ENCODE measurements at places on chromosomes 2 and 18.

DNA sequence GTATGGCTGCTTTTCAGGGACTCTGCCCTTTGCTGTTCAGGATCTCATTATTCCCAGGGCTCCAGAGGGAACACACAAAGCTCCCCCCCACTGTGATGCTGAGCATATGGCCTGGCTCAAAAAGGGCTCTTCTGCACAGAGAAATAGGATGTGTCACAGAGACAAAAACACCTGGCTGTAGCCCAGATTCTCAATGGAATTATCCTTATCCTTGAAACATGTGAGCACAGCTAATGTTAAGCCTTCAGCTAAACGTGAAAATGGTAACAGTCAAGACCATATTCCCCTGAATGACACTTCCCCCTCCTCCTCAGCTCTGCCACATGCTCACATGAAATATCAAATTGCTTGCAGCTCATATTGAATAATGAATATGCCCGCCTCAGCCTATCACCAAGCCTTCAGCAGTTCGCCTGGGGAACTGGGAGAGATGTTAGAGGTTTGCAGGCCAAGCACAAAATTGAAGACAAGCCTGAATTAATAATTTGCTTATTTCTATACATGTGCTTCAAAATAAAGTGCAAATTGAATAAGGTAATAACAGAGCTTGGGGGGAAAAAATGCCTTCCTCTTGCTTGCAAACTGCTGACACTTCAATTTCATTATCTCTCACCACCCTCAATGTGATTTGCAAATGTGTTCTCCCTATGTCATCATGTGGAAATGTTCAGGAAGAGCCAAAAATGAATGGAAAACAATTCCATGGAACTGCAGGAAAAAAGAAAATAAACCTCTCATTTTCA is 181.0 kb upstream of the HNRNPA3 start:
- no peak for DNase-seq

DNA sequence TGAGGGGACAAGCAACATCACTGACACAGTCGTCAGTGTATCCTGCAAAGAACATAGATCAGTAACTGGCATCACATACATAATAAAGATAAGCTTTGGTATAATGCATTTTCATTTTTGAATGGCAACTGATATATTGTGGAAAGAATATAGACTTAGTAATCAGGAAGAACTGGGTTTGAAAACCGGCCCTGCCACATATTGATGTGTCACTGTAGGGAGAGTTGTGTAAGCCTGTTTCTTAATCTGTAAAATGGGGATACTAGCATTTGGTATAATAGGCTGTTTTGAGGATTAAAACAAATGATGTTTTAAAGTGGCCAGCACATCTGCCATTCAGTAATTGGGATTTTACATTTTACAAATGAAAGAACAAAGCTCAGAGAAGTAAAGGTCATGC is 277.8 kb upstream of the CNTNAP5 start:
- no peak for DNase-seq

DNA sequence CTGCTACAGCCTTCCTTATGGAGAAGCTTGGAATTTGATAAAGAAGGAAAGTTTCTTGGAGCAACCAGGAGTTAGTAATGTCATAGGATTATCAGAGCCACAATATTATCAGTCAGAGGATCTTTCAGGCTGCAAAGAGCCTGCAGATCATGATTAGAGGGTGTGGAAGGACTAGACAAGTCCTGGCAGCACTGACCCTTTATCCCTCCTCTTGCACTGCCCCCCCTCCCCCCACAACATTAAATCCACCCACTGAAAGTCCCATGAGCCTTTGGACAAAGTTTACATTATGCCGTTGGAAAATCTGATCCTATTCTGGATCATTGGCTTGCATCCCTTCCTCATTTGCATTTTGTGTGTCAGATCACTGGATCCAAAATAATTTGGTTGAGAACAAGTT is 18.7 kb upstream of the IMPA2 start:
- DNase-seq = no peak

DNA sequence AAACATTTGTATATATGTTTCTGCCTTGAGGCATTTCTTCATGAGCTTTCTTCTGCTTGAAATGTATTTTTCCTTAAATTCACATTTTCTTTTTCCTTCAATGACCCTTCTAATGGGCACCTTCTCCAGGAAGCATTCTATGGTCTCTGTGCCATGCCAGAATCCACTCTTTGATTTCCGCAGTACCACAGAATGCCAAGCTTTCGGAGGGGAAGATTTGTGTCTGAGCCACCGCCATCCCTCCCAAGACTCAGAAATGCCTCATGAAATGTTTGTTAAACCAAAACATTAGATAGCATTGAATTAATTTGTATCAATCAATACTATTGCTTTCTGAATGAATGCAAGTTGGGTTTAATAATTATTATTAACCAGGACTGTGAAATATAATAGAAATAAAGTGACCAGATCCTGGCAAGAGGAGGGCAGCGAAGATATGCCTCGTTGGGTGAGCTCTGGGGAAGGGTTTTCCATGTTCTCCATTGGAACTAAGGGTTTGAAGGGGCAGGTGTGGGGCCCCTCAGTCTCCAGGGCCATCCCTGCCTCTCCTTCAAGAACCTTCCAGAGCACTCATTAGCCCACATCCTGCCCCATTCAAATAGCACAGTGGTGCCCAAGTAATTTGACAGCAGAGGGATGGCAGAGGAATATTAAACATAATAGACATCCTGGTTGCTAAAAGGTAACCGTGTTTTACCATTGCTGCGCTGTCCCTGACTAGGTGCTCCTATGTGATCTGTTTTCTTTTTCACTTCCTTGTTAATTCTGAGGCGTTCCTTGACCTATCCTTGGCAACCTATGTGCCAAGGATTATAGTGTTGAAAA is 189.6 kb downstream of the MYCN start:
- no peak for DNase-seq

- peak; percentile 55 for DNase-seq
Measured at GRCh38 chr2:73979021-73979420, 5.7 kb upstream of the TET3 start.

DNA sequence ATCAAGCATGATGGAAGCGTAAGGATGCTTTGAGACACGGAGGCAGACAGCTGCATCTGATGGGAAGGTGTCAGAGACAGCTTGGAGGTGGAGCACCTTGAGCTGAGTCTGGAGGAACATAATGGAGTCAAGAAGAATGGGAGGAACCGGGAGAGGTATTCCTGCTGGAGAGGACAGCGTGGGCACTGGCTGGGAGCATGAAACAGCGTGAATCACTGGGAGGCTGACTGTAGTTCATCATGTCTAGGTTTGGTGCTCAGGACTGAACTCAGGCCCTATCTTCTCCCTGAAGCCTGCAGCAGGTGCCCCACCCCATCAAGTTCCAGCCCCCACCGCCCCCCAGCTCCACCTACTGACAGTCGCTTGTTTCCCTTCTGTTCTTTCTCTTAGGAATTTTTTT is 98.6 kb downstream of the TMEM17 start:
- DNase-seq = no peak

GRCh38 chr2:239321596-239322415 is 79.0 kb downstream of the HDAC4 start:
- DNase-seq = no peak

DNA sequence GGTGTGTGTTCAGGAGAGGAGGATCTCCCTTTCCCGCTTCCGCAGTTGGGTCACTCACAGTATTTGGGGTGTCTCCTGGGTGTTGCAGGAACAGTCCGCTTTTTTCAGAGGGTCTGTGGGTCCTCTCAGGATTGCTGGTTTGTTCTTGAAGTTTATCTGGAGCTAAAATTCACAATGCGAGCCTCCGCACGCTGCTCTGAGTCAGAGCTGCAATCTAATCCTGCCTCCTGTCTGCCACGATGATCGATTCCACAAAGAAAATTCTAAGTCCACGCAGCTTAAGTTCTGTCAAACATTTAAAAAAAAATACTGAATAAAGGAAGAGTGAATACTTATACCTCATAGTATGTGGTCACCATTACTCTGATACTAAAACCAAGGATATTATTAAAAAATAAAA is 76.5 kb downstream of the RAD51AP2 start:
- DNase-seq = no peak

DNA sequence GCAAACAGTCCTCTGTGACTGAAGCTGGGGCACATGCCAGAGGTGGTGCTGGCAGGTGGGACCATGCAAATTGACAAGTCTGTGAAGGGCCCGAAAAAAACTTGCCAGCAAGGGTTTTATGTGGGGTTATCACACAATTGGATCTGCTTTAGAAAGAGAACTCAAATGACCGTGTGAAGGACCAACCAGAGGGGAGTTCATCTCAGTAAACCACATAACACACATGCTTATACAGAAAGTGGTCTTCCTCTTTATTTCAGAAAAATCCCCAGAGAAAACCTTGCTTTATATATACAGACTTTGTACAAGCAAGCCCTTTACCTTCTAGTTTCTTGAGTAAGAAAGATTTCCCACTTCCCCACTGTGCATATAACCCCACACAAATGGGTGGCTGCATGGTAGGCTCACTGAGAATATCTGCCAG is 46.7 kb downstream of the KIDINS220 start:
- no peak for DNase-seq

- no peak for DNase-seq
Measured at GRCh38 chr2:8334866-8335325, 347.0 kb upstream of the ID2 start.

DNA sequence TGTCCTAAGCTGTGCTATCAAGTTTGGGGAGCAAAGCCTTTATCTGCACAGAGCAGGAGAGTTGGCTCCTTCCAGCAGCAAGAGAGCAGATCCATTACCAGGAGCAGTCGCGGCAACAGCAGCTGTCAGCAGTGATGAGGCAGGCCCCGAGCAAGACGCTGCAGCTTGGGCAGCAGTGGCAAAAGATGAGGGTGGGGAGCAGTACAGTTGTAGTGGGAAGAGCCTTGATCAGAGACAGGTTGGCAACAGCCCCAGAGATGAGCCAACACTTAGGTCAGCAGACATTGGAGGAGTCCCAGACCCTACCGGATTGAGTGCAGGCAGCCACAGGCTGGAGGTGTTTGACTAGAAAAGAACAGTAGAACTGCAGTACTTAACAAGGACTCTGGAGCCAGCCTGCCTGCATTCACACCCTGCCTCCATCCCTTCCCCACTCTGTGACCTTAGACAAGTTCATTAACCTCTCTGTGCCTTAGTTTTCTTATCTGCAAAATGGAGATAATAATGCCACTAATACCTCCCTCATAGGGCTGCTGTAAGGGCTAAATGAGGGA is 117.1 kb upstream of the SERTAD2 start:
- no peak for DNase-seq

GRCh38 chr2:85994897-85995647 is 106.3 kb upstream of the ST3GAL5 start:
- no peak for DNase-seq

- no peak for DNase-seq
Measured at GRCh38 chr2:106113361-106113966, 80.6 kb downstream of the UXS1 start.

DNA sequence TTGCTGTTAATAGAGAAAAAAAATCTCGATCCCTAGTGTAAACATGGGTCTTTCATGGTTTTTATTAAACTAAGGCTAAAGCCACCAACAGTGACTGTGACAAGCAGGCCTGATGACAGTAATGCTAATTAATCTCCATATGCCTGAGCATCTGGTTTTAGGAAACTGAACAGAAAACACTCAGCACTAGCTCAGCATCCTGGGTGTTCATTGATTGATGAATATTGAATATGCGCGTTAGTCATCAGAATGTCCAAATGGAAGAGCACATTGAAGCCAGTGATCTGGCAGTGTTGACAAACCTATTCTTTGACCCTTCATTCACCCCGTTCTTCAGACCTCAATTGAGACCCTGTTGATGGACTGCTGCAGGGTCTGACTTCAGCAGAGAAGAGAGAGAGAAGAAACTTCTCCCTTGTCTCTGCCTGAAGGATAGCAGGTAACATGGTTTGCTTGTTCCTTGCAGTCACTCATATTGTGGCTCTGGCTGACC is 283.8 kb downstream of the RDH14 start:
- no peak for DNase-seq

- no peak for DNase-seq
Measured at GRCh38 chr18:53025247-53025646, 685.2 kb downstream of the DCC start.

DNA sequence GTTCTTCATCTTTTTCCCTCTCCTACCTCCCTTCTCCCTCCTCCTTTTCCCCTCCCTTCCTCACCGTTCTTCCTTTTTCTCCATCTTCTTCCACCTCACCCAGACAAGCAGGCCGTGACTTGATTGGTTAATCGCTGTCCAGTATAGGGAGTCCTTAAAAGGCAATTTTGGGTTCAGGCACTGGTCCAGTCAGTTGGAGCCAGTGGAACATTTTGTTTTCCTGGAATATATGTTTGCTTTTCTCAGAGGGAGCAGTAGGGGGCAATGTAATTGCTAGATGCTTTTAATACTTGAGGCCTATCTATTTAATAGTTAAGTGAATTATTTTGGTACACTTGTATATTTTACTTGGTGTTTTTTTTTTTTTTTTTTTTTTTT is 15.0 kb downstream of the ELAC1 start:
- DNase-seq = no peak

- no peak for DNase-seq
Measured at GRCh38 chr18:1657876-1658275, 753.2 kb downstream of the ADCYAP1 start.

GRCh38 chr18:80124131-80124530 is 15.1 kb downstream of the ADNP2 start:
- no peak for DNase-seq

- no peak for DNase-seq
Measured at GRCh38 chr2:173252581-173252980, 102.1 kb upstream of the CDCA7 start.

DNA sequence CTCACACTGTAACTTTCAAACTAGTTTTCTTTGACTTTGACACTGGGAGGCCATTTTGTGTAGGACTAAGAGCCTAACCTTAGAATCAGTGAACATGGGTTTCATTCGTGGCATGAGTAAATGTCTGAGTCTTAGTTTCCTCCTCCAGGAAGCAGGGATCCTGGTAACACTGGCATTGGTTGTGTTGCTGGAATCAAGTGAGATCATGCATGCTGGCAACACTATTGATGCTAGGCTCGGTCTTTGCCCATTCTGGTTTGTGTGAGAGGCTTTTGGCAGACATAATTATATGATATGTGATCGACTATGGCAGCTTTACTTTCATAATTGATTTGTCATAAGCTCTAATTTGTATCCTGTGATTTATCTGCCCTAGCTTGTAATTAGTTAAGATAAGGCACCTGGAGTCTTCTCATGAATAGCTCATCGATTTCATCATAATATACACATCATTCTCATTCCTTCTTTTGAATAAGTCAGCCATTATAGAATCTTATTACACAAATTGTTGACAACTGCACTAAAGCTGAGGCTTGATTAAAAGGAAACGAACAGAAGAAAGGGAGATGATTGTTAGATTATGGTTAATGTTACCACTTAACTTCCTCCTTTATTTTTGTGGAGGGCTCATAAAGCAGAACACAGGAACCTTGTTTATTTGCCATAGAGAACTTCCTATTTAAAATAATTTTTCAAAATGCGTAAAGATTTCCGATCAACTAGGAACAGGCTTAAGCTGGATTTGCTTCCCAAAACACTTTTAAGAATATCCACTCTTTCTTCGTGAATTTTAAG is 12.6 kb downstream of the PPP1R1C start:
- no peak for DNase-seq

- no peak for DNase-seq
Measured at GRCh38 chr2:50077190-50077737, 922.9 kb upstream of the FSHR start.

Measured in stimulated activated CD8-positive, alpha-beta memory T cell treated with anti-CD3 and anti-CD28 coated beads, Interleukin-4, amount 100 ng/mL, for 4 hours (primary cell).